ENCODE measurements at places on chromosomes 6 and 20.

DNA sequence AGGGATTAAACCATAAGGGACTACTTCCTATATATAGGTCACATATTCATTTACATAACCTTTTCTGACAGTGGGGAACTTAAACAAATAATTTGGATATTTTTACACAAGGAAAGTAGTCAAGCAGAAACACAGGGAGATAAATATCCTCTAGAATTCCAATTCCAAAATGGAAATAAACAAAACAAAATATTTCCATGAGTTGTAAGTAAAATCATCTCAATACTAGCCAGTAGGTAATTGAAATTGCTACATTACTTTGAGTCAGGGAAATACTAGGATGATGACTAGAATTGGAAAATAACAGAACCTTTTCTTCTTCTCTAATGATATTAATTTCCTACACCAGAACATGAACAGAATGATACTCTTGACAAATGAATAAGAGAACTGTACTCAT, 1308.1 kb upstream of the GJE1 start:
- DNase-seq: no peak

DNA sequence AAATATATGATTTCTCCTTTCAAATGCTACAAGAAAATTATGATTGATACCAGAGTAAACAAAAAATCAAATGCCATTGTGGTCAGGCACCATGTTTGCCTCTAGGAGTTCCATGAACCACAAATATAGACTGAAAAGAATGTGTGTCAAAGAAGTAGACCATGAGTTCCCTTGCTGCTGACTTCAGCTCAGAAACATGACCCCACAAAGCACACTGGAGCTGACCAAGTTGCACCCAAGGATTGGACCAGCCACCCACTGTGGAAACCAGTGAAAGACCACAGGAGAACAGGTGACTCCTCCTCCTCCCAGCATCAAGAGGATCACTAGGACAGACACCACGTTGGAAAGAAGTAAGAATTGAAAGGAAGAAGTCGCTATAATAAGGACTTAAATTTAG, 90.8 kb upstream of the TENT5A start:
- DNase-seq: no peak

DNA sequence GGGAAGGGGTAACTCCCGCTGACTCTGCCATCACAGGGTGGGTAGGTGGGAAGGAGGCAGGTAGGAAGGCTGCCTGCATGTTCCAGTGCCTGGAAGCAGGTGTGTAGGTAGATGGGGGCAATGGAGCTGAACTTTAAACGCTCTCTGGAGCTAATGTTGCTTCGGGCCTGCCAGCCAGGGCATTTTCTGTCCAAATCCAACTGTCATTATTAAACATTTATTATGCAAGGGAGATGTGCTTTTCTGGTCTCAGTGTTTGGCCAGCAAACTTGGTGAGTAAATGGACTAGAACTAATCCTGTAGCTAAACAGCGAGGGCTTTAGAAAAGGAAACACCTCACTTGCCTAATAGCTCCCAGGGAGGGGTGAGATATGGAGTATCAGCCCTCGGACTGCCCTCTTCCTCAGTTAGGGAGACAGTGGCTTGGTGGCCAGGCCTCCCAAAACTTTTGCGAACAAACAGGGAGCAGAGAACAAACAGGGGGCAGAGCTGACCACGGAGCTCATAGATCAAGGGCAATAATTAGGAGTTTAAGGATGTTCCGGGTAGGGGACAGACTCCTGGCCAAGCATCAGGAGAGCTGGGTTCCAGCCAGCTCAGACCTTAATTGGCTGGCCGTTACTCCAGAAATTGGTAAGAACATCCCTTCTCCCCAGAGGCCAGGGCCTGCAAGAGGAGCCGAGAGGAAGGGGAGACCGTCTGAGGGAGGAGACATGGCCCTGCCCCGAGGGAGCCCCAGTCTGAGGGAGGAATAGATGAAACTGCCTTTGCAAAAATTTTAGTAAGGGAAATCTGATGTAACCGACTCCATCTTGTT, 131.1 kb downstream of the VEGFA start:
- DNase-seq: no peak

DNA sequence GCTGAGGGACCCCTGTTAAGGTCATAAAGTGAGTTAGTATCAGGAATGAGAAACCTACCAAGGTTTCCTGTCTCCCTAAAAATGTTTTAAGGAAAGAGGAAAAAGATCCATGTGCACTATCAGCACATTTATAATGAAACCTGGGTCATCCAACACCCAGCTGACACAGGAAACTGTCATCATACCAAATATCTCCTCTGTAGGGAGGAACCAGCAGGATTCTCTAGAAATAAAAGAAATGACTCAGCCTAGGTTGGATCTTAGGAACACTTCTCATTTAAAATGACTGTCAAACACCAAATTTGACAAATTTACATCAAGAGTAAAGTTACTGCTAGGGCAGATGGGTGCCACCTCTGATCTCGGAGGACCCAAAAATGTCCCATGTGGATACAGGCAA, 21.7 kb downstream of the GFOD1 start:
- no peak for DNase-seq

DNA sequence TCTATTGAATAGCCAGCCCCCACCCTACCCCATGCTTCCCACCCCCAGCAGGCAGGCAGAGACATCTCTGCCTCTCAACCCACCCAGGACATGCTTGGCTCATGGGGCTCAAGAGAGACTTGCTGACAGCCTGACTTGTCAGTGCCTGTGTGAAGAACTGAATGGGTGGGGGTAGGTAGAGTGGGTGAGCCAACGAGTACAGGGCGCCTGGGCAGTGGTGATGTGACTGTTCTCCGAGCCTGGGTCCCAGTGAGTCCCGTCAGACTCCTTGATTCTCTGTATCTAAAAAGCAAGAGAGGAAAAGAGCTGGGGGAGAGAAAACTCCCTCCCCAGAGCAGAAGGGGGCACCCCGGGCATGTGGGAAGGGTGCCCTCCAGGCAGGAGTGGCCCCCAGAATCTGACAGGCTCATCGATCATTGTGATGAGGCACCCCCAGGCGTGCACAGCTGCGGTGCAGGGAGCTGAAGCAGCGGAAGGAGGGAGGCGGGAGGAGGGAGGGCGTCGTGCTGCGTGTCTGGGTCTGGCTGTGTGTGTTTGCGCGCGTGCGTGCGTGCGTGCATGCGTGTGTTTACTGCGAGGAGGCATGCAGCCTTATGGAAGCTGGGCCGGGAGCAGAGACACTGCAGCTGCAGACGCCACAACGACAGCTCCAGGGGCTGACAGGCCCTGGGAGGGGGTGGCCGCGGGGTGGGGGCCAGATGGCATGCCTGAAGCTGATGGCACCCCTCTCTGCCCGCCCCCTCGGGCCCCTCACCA, 40.2 kb downstream of the FOXP4 start:
- no peak for DNase-seq

GRCh38 chr6:127914240-127914639, 13.4 kb upstream of the THEMIS start:
- DNase-seq: no peak

DNA sequence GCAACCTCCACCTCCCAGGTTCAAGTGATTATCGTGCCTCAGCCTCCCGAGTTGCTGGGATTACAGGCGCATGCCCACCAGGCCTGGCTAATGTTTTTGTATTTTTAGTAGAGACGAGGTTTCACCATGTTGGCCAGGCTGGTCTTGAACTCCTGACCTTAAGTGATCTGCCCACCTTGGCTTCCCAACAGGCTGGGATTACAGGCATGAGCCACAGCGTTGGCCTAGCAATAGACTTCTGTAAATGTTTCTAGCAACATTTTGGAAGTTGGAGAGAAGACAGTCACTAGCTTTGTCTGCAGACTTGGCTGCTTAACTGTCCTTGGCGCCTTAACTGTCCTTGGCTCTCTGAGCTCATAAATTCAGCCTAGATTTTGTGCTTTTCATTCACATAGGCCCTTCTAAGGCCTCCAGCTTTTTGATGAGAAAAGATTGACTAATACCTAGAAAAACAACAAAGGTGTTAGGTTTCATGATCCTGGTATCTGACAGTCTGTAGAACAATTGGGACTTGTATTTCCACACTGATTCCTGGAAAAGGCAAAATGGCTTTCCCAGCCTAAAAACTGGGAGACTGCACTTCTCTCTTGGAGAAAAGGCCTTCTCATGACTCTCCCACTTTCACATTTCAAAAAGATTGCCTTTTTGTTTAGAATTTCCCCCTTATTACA, 49.7 kb downstream of the OR2B2 start:
- DNase-seq: no peak

GRCh38 chr6:95601133-95601532, 23.8 kb downstream of the MANEA start:
- no peak for DNase-seq

- DNase-seq: peak; percentile 42
These were observed 69.4 kb downstream of the CPNE5 start for GRCh38 chr6:36769676-36770499.
